ENCODE measurements at places on chromosomes 6 and 20.

- peak; percentile 8 for DNase-seq
Observed at GRCh38 chr6:153023977-153024708, 21.6 kb upstream of the MTRF1L start.

DNA sequence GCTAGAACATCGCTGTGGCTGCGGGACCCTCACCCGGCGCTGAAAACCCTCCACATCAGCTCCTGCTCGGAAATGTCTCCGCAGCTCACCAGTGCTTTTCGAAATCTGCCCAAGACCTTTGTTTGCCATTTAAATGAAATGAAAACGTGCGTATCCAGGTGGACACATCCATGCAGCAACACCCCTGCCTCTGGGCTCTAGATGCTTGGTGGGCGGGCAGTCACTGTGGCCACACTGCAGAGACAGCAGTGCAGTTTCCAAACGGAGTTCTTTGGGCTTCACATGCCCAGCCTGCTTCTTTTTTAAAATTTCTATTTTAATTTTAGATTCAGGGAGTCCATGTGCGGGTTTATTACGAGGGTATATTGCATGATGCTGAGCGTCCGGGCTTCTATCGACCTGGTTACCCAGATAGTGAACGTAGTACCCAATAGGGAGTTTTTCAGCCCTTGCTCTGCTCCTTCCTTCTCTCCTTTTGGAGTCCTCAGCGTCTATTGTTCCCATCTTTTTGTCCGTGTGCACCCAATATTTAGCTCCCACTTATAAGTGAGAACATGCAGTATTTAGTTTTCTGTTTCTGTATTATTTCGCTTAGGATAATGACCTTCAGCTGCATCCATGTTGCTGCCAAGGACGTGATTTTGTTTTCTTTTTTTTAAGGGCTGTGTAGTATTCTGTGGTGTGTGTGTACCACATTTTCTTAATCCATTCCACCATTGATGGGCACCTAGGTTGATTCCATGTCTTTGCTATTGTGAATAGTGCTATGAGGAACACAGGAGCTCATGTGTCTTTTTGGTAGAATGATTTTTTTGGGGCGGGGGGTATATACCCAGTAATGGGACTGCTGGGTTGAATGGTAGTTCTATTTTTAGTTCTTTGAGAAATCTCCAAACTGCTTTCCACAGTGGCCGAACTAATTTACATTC lies 4.8 kb upstream of the TUBB2B start:
- DNase-seq, result no peak

GRCh38 chr6:43408259-43408658 lies 19.1 kb upstream of the ABCC10 start:
- DNase-seq, result no peak

- no peak for DNase-seq
Observed at GRCh38 chr6:38681850-38682249, 21.1 kb downstream of the GLO1 start.

GRCh38 chr6:13523826-13524622 lies 36.6 kb upstream of the GFOD1 start:
- DNase-seq, result no peak

GRCh38 chr6:95545226-95545625 lies 32.1 kb upstream of the MANEA start:
- DNase-seq, result no peak

GRCh38 chr6:47014401-47014800 lies 27.7 kb downstream of the ADGRF1 start:
- no peak for DNase-seq

DNA sequence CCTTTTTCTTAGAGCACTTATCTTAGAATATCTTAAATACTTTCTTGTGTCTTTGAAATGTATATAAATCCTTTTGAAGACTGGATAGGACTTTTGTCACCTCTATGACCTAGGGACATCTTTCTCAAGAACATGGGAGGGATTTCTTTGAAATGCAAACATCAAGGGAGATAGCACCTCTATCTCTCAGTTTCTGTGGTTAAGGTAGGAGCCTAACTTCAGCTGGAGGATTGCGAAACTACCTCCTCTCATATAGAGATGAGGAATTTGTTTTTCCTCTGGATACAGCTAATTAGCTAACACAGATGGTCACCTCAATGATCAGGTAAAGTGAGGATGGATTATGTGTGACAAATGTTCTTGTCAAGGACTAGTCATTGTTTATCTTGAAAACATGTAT lies 631.3 kb upstream of the IMPG1 start:
- DNase-seq, result no peak

GRCh38 chr6:38739532-38739931 lies 24.4 kb downstream of the DNAH8 start:
- no peak for DNase-seq

GRCh38 chr20:36684747-36685146 lies 38.8 kb upstream of the SLA2 start:
- DNase-seq, result no peak

DNA sequence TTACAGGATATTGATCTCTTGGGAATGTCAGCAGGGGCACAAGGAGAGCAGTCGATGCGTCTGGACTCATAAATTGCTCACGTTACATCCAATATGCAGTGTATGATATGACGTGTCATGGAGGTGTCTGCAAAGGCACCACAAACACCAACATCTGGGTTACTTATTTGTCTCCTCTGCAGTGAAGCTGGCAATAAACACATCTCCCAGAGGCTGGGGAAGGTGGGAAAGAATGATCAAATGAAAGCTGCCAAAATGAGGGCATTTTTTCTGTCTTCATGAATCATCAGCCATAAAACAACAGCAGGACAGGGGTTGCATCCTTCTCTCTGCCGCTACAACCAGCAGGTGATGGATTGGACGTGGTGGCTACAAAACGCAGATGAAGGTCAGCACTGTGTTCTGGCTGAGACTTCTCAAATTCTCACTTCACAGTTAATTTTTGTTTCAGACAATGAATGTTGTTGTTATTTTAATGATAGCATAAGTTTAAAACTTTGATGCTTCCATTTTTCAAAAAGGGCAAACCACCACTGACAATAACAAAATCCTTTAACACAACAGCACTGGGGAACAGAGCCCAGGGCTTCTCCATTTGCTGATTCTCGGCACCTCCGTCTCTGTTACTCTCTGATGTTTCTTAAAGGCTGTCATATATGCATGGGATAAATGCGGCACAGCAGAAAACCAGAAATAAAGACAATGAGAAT lies 47.5 kb downstream of the ERMARD start:
- DNase-seq, result no peak

DNA sequence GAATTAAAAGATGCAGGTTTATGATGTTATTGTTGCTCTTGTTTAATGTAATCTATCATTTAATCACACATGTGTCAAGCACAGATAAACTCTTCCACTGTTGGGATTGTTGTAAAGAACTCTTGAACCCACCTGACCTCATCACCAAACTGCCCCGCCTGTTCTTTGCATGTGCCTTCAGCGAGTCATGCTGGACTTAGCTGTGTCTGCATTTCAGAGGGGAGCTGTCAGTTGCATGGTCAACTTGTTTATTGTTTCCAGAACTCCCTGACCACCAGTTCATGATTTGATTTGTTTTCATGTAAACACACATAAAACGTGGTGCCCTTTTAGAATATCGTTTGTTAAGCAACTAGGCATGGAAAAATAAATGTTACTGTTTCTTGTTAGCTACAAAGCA lies 93.6 kb downstream of the KHDC1L start:
- DNase-seq, result no peak

DNA sequence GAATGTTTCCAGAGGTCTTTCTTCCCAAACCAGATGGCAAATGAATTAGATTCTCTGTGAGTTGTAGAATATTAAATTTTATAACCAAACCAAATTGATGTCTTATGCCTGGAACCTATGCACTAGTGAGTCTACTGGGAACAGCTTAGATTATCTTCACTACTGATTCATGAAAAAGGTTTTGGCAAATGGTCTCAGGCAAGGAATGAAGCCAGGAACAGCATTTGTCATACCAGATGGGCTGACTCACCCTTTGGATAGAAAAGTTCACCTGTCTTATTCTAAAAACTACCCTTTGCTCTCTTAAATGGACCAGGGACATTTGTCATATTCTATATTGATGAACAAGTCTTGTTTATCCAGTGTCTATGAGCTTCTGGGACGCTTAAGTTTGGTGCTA lies 135.4 kb upstream of the ECI2 start:
- DNase-seq, result no peak

- DNase-seq, result no peak
Observed at GRCh38 chr20:50250679-50251382, 60.2 kb downstream of the CEBPB start.

GRCh38 chr6:112004201-112005012 lies 49.5 kb upstream of the CCN6 start:
- no peak for DNase-seq

DNA sequence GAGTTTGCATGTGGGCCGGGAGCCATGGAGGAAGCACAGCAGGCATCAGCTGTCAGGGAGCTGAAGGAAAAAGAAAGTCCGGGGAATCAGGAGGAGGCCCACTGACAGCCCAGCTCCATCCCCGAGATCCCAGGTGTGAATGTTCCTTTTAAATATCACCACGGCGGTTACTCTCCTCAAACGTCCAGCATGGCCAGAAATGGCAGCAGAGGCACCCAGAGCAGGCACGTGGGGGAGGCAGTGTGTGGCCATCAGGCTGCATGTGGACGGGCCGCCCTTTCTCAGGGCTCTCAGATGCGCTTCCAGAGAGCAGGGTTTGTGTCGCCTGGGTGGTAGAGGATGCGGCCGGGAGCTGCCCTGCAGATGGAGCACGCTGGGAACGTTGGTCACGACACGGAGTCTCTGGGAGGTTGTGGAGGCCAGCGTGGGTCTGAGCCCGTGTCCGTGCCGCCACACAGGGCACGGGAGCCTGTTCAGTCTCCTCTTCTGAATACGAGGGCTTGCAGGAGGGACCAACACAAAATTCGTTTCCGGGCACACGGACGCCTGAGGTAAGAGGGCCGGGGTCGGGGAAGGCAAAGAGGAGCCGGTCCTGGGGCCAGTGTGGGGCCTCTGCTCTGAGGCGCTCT lies 45.3 kb upstream of the DACT2 start:
- no peak for DNase-seq

- DNase-seq, result no peak
Observed at GRCh38 chr6:6091608-6092002, 84.9 kb upstream of the NRN1 start.

GRCh38 chr6:37369321-37370201 lies 15.8 kb downstream of the RNF8 start:
- DNase-seq, result no peak

DNA sequence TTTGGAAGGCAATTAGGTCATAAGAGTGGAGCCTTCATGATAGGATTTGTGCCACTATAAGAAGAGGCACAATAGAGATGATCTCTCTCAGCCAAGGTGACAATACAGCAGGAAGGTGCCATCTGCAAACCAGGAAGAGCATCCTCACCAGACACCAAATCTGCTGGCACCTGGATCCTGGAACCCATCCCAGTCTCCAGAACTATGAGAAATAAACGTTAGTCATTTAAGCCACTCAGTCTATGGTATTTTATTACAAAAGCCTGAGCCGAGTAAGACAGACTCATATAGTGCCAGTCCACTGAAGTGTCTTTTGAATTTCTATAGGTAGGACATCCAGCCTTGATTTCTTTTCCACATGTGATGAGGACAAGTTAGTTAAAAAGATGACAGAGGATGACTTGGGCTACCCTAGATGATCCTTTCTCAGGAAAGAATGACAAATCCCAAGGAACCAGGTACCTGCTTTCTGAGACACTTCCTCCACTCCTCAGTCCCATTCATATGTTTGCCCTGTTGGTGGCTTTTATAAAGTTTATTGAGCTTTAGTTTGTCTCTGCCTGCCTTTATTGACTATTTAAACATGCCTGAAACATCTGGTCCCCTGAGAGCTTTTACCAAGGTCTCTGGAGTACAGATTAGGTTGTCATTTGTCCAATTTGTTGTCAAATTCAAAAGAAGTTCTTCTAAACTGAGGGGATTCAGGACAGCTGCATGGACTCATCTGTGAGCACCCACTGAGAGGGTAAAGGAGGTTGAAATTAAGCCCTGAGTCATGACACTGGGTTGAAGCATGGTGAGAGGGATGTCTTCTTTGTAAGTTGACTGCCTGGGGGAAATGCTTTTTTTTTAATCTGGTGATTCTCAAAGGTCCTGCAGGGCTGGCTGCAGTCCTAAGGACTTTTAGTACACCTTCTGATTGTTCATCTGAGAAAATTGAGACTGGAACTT lies 165.0 kb upstream of the PLCB4 start:
- no peak for DNase-seq

DNA sequence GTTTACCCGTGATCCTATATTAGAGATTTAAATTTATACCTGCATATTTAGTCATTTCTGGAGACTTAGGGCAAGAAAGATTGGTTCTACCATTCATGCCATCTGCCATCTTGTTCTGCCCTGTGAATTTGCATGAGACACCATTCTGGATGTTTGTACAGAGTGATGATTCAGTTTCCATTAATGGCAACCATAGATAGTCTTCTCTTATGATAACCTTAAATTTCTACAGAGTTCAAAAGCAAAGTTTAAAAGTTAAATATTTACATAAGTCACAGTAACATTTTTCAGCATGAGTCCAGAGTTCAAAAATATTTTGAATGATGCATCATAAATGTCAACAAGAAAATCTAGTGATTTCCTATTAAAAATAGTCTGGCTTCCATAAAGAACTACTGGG lies 23.2 kb downstream of the PLCB1 start:
- DNase-seq, result no peak

- no peak for DNase-seq
Observed at GRCh38 chr20:61644378-61645076, 392.5 kb downstream of the CDH4 start.

DNA sequence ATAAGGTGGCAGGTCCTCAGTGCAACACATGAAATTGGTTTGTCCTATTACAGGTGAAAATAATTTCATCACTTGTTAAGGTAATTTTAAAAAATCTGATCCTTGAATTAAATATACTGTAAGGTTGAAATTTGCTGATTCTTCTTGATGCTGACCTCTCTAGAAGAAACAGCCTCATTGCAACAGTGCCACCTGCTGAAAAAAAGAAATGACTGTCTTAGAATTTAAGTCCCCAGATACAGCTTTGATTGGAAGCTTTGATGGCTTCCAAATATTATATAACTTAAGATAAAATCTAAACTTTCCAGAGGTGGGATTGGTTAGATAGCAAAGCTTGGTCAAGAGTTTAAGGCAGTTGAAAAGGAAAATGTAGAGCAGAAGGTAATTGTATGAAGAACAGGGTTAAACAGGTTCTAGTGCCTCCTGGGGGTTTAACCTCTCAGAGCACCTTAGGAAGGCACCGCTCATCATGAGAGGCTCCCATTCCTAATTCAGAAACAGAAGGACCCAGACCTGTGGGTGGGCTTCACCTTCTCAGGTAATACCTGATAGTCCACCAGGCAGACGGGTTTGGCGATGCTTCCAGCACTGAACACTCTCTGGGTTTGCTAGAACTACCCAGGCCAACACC lies 401.0 kb downstream of the PAX1 start:
- DNase-seq, result no peak

DNA sequence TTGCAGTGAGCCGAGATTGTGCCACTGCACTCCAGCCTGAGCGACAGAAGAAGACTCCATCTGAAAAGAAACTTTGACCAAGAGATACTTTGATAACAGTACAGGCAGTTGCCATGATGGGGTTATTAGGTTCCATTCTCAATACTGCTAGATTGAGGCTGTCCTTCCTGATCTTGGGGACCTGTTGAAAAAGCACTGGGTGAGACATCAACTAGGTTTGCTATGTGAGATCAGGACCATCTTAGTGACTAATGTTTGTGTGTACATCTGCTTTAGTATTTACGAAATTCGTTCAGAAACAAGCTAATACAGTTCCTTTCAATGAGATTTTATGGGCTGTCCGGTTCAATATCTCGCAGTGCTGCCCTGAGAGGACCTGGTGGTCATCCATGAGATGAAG lies 2.6 kb downstream of the DSE start:
- DNase-seq, result no peak

- no peak for DNase-seq
Observed at GRCh38 chr20:5836569-5836968, 86.4 kb downstream of the SHLD1 start.
